ENCODE measurements at places on chromosomes 1 and 21.
A peak's percentile ranks its signal among the peaks of the same experiment; 100 is the strongest.

DNA sequence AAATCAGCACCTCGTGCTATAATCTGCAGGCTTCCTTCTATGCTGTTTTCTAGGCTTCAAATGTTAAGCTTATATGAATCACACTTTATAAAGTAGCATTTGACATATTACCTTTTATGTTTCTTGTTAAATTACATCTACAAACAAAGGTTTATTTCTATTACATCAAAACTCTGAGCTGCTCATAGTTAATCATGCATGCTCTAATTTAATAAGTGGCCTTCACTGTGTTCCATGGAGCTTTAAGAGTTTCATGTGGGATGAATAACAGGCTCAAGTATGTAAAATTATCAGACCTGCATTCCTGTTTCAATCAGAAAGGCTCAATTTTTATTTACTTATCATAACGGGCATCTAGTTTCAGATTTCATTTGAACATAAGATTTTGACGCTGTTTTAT lies 13.0 kb downstream of the SLC19A2 start:
- no peak for DNase-seq

GRCh38 chr21:27220416-27220815 lies 253.5 kb upstream of the ADAMTS5 start:
- DNase-seq = no peak

GRCh38 chr1:42324398-42325013 lies 10.5 kb downstream of the FOXJ3 start:
- DNase-seq = no peak

DNA sequence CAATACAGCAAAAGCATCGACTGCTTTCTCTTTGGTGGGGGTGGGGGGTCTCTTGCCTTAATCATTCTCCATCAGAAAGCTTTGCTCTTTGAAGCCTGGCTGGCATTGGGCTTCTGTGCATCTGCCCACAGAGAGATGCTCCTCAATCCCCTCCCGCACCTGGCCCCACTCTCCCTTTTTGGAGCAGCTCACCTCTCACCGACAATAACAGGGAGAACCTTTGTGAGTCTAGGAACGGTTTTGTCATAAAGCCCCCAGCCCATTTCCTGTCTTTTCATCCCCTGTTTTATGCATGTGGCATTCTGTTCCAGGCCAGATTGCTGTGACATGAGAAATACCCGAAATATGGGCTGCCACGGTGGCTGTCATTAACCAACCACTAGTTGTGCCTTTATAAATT lies 469.0 kb upstream of the VAMP3 start:
- DNase-seq = no peak

GRCh38 chr21:35503671-35504070 lies 454.6 kb upstream of the RUNX1 start:
- no peak for DNase-seq

DNA sequence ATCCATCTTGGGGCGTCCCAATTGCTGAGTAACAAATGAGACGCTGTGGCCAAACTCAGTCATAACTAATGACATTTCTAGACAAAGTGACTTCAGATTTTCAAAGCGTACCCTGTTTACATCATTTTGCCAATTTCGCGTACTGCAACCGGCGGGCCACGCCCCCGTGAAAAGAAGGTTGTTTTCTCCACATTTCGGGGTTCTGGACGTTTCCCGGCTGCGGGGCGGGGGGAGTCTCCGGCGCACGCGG lies 282 bp upstream of the SOD1 start:
- DNase-seq = no peak

DNA sequence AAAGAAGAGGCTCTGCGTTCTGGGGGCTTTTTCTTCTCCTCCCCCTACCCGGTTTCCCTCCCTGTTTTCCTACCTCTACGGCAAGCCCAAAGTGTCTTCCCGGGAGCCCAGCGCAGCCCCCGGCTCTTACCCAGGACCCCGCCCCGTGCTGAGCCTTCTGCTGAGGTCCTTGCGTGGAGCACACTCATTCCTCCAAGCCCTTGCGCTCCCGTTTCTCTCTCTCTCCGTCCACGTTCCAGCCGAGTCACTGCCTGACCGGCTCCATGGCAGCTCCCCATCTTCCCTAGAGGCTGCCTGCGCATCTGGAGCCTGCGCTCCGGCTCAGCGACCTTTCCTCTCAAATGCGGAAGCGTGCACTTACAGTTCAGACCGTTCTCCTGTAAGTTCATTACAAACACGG lies 24.9 kb upstream of the PDXK start:
- DNase-seq = no peak

DNA sequence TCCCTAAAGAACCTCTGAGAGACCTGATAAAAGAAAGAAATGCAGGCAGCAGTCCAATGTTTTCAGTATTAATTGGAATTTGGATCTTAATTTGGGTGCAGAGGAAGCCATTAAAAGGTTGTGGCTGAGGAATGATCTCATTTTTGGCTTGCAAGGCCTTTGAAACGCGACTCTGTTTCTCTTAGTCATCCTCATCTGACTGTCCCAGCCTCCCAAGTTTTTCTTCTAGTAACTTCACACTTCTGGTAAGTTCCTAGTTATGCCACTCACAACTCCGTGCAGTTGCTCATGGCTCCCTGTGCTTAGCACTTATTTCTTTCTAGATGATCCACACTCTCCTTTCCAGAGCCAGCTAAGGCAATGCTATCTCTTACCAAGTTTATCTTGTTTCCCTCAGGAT lies 147.4 kb upstream of the USP24 start:
- no peak for DNase-seq

DNA sequence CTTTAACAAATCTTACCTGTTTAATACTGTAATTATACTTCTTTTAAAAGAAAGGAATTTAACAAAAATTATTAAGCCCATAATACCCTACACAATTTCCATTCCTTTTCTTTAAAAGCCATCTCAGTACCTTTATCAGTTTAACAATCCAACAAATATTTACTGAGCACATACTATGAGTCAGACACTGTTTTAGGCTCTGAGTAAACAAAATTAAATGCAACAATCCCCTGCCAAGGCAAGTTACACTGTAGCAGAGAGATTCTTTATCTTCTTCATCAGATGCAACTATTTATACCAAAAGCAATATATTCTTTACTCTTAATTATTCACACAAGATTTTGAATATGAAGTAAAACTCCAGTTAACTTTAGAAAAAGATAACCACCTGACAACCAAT lies 12.0 kb downstream of the DENND1B start:
- no peak for DNase-seq

- DNase-seq = peak; percentile 79
Observed at GRCh38 chr1:18907021-18907916, 4.9 kb upstream of the ALDH4A1 start.

DNA sequence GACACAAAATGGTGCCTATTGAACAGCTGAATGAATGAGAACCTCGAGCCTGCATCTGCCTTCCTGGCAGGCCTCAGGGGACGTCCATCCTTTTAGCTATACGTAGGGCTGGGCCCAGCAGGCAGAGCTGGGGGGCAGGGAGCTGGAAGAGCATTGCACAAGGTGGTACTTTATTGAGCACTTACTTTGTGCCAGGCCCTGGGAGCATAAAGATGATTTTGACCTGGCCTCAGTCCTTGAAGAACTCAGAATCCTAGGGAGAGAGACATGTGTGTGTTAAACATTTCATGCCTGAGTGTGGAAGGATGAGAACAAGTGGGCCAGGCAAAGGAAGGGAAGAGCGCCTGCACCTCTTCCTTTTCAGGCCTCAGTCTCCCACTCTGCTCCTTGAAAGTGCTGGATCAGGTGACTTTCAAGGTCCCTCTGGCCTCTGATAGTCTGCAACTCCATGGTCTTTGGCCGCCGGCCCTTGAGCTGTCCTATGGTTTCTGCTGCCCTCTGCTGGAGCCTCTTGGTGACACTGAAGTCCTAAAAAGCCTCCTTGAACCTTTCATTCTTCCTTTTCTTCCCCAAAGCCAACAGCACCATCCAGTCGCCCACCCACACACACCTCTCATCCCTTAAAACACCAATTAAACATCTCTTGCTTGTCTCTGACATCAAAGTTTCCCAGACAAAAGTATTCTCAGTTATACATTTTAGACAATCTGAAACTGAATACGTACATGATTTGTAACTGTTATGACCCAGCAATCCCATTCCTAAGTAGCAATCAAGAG lies 3.5 kb upstream of the PEAR1 start:
- DNase-seq = peak; percentile 90

- DNase-seq = peak; percentile 69
Observed at GRCh38 chr1:80217377-80217986, 1211.0 kb upstream of the ADGRL4 start.

GRCh38 chr1:93732514-93732913 lies 50.9 kb upstream of the BCAR3 start:
- DNase-seq = no peak

DNA sequence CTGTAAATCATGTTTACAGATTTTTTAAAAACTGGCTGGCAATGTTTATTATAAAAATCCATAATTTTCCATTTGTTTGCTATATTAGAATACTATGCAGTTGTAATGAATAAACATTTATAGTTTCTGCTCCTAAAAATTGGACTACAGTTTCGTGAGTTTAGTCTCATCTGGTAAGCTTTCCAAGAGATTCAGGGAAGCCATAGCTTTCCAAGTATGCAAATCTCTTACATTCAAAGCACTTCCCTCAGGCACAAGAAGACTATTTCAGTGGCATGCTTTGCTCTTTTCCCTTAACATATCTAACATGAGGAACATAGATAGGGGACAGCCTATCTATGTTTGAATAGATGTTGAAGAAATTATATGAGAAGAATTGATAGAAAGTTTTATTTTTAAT lies 77.2 kb downstream of the ADGRL2 start:
- DNase-seq = peak; percentile 11

GRCh38 chr21:29033871-29034270 lies 9.4 kb downstream of the USP16 start:
- no peak for DNase-seq

GRCh38 chr1:34606504-34606903 lies 148.3 kb upstream of the GJB5 start:
- no peak for DNase-seq

- DNase-seq = no peak
Observed at GRCh38 chr1:203655671-203656070, 29.0 kb downstream of the ATP2B4 start.

DNA sequence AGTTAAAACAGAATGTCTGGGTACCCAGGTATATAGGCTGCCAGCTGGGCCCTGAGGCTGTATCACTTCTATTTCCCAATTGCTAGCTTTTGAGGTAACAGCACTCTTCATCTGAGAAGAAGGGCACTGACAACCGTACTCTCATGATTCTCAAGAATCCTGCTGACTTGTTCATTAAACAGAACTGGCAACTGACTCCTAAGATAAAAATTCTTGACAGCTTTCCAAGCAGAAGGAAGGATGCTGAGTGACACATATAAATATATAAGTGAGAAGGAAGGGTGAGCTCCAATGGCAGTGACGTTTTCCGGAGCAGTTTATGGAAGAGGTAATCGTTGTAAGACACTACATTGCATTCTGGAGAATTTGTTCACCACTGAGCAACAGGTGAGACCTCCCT lies 48.1 kb upstream of the NRIP1 start:
- no peak for DNase-seq

DNA sequence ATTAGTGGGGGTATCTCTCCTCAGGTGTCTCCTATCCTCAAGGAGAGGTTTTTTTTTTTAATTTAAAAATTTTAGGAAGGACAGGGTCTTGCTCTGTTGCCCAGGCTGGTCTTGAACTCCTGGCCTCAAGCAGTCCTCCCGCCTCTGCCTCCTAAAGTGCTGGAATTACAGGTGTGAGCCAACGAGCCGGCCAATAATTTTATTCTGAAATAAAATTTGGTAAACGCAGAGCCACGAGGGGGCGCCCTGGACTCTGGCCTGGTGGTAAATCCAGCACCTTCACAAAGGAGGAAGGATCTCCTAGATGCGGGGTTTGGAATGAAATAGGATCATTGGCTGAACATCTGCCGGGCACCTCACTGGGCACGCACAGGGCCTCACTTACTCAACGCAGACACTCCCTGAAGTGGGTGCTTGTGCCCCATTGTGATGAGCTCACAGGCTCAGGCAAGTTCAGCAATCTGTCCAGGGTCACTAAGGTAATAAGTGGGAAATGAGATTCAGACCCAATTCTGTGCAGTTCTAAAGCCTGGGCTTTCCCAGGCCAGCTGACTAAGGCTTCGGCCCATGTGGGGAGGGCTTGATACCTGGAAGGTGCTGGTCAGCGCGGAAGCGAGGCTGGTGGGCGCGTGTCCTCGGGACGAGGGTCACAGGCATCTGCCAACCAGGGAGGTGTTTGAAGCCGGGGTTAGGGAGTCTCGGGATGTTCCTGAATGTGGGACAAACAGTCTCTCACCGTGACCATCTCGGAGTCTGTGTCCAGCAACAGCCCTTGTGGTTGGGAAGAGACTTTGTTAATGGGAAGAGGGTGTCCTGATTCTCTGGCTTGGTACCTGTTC lies 32.7 kb upstream of the ETV3 start:
- DNase-seq = peak; percentile 72

- DNase-seq = no peak
Observed at GRCh38 chr1:211326528-211327345, at the start of gene TRAF5. TRAF5 (plus strand) TSS chr1:211326833; CDS start chr1:211353240, 26,407 bp downstream.

GRCh38 chr1:47348246-47348645 lies 14.7 kb downstream of the CMPK1 start:
- no peak for DNase-seq

- no peak for DNase-seq
Observed at GRCh38 chr1:229268505-229268904, 2.4 kb upstream of the RAB4A start.

DNA sequence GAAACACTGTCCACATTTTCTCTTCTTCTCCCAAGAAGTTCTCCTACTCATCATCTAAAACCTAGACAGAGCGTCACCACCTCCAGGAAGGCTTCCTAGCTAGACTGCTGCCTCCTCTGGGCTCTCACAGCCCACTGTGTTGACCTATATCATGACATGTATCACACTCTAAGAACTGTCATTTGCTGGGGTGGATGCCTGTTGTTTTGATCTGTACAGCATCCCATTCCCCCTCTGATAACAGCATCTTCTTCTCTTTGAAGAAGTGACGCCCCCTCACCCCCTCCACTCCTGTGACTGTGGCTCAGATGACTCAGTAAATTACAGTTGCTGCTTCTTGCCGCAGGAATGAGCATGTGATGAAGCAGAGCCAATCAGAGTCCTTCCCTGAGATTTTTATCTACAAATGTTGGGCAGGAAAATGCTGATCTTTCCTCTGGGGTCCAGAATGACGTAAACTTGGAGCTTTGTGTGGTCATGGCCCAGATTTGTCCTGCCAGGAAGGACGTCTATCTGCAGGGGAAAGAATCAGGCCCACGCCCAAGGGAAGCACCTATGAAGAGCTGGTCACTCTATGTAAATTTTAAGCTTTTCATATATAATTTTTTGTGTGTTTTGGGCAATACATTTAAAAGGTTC lies 28.0 kb upstream of the FOXO6 start:
- DNase-seq = no peak
